ENCODE measurements at places on chromosomes 16 and 17. TPM values are rescaled to one million over a fixed set of nuclear protein-coding genes. Genes with fewer than 3 reads are reported as not detected.
A peak's percentile ranks its signal among the peaks of the same experiment; 100 is the strongest.

GRCh38 chr17:1058423-1059130 is 61.6 kb downstream of the TIMM22 start:
- no peak for DNase-seq

Gene PLCG2
- total RNA-seq, result 19.6 TPM

DNA sequence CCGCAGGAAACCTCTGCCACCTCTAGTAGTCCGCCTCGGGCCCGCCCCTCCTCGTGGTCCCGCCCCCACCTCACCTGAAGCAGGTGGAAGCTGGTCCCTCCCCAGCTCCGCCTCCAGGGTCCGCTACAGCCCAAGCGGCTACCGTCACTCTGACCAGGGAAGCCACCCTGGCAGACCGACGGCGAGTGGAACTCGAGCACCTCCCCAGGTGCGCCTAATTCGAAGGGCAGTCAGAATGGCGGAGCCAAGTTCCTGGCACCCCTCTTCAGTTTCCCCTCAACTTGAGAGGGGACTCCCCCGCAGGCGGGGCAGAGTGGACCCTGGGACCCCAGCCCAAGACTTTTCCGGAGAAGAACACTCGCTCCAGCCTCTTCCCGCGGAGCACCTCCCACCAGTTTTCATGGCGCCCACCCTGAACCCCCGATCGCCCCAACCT is 507 bp downstream of the FHOD1 start:
- DNase-seq, result no peak

Gene RUNDC3A
- not detected for total RNA-seq

GRCh38 chr17:31691251-31691905 is 167.7 kb downstream of the COPRS start:
- DNase-seq, result no peak

- DNase-seq, result no peak
Measured at GRCh38 chr17:30379303-30379902, 676 bp downstream of the CPD start.

DNA sequence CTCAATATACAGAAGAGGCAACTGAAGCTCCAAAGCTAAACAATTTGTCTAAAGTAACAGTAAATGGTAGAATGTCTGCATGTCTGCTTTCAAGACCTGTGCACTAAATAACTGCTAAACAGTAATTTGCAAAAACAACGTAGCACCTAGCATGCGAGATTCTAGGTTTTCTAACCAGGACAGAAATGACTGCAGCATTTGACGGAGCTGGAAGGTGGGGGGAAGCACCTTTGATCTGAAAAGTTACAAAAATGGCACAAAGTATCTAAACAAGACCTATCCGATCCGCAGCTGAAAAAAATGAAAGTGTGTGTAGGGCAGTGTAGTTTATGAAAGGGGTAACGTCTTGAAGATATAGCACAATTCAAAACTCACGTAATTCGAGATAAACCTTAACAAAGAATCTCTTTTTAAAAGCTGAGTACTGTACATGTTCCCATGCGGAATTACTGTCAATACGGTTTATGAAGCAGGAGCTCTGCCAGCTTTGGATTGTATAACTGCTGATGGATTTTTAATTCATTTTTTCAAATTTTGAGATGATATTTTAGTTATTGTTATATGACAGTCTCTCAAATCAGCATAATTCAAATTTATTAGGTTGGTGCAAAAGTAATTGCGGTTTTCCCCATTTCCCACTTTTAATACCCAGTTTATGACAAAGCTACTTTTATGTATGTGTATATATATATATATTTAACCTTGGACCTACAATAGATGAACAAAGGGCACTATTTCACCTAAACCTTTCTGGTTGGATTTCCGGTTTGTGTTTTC is 1.2 kb upstream of the WIPI1 start:
- DNase-seq, result no peak

GRCh38 chr16:58125781-58126335 is 3.3 kb downstream of the CFAP20 start:
- no peak for DNase-seq

Gene RUSF1
- 100 TPM for total RNA-seq

Gene TMC8
- 6.1 TPM for total RNA-seq

GRCh38 chr16:81201267-81201666 is 37.2 kb upstream of the BCO1 start:
- no peak for DNase-seq

Gene PIGW
- 5.7 TPM for total RNA-seq

- DNase-seq, result no peak
Measured at GRCh38 chr16:77033516-77033915, 157.5 kb upstream of the MON1B start.

DNA sequence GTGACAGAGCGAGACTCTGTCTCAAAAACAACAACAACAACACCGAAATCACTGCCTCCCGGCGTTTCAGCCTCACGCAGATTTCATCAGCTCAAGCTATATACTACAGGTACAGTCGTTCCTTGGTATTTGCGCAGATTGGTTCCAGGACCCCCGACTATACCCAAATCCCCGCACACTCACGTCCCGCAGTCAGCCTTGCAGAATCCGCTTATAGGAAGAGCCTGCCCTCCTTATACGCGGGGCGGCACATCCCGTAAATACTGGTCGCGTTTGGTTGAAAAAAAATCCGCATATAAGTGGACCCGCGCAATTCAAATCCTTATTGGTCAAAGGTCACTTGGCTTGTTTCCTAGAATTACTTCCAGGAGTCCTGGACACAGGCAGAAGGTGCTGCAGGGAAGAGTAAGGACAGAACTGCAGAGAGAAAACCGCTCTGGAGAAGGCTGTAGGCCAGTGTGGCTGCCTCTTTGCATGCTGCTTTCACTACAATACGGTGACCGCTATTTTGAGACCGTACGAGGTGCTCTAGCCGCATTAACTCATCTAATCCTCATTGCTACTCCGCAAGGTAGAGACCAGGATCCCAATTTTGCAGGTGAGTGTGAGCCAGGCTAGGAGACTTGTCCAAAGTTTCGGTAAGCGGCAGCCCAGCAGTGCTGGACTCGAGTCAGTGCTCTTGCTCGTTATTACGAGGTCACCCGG is 718 bp downstream of the NDUFAB1 start:
- no peak for DNase-seq

DNA sequence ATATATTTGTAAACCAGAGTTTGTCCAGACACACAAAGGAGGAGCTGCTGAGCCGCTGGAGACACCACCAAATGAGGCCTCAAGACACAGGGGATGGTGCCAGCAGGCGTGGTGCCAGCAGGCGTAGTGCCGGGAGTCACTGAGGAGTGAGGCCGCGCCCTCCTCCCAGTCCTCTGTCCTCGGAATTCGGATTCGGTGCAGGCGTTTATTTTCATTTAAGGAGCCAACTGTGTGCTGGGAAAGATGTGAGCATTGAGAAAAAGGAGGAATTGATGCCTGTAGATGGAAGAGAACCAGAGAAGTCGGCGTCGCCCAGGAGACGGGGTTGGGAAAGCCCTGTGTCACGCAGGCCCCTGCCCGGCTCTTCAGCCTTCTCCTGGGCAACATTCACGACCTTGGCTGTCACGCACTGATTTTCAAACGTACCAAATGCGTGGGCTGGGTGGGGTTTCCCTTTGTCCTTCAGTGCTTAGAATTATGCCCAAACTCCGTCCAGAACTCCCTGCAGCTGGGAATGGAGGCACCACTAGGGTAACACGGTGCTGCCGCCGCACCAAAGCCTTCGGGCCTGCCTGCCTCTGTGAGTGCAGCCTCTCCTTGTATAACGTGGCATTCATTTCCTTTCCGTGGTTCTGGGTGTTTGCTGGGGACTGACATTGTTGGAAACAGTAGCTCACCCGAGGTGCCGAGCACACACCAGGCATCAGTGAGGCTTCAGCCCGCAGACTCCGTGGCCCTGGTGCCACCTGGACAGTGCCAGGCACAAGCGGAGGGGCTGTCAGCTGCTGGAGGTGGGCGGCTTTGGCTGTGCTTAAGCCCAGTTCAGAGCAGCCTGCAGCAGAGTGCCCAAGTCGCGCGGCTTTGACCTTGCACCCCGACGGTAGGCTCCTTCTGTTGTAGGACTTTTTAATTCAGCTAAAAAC is 49.0 kb upstream of the CHMP6 start:
- DNase-seq, result peak; percentile 96
